Right lung (tissue), 10 donors: ENCODE measurements at places on chromosomes 5 and 9. TPM values are rescaled to one million over a fixed set of nuclear protein-coding genes. Genes with fewer than 3 reads are reported as not detected.

DNA sequence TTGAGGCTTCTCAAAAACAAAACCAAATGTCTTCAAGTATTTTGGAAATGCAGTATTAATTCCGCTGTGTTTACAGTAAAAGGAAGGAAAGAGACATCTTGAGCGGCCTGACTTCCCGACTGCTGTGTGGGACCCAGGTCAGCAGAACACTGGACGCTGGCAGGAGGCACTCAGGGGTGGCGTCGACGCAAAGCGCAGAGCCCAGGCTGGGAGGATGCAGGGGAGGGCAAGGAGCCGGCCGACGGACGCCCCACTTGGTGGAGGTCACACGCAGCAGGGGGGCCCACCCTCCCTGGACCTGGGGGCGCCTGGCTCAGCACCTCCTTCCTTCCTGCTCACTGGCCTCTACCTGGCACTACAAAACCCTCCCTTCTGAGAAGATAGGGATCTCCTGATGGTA is 19.7 kb downstream of the SLC12A7 start:
- no peak for DNase-seq

- DNase-seq: no peak
Measured at GRCh38 chr5:123091298-123092222, 2.5 kb downstream of the PRDM6 start.

GRCh38 chr9:108626743-108627142 is 229.0 kb downstream of the ACTL7B start:
- no peak for DNase-seq

- no peak for DNase-seq
Measured at GRCh38 chr9:104970271-104970987, 42.5 kb upstream of the ABCA1 start.

DNA sequence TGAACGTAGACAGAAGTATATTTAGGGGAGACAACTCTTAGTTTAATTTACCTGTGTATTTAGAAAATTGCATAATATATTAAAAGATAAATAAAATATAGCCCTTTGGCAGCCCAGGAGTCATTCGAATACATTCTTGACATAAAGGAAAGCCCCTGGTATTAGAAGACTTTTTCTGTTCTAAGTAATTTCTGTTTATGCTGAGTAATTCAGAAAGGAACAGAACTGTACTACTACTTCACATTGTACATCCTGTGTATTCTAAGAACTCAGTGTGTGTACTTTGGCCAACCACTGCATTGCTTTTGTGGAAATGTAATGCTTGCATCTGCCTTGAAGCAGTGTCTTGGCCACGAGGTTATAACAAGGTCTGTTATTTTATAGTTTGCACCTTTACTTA is 136.4 kb downstream of the KDM4C start:
- no peak for DNase-seq

- DNase-seq: no peak
Measured at GRCh38 chr9:133116346-133117231, 4.5 kb downstream of the RALGDS start.

DNA sequence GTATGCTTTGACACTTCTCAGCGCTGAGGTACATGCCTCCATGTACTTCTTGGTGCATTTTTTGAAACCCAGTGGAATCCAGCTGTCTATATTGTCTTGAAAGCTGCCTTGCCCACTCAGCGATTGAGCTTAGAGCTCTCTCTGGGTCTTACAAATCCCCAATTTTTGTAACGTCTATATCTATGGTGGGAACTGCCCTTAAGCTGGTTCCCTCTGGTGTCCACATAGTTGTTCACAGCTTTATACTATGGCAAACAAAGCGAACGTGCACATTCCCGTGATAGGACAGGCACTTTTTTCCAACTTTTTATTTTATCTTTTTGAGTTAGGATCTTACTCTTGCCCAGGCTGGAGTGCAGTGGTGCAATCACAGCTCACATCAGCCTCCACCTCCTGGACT is 20.9 kb downstream of the CDHR2 start:
- DNase-seq: no peak

- DNase-seq: peak; percentile 8
Measured at GRCh38 chr5:6328173-6328572, 50.2 kb downstream of the MED10 start.

GRCh38 chr5:77957516-77957915 is 181.4 kb upstream of the TBCA start:
- no peak for DNase-seq

GRCh38 chr5:80254767-80255430 is 949 bp downstream of the SERINC5 start:
- peak; percentile 33 for DNase-seq

- DNase-seq: no peak
Measured at GRCh38 chr9:3969590-3970260, 330.1 kb downstream of the GLIS3 start.

DNA sequence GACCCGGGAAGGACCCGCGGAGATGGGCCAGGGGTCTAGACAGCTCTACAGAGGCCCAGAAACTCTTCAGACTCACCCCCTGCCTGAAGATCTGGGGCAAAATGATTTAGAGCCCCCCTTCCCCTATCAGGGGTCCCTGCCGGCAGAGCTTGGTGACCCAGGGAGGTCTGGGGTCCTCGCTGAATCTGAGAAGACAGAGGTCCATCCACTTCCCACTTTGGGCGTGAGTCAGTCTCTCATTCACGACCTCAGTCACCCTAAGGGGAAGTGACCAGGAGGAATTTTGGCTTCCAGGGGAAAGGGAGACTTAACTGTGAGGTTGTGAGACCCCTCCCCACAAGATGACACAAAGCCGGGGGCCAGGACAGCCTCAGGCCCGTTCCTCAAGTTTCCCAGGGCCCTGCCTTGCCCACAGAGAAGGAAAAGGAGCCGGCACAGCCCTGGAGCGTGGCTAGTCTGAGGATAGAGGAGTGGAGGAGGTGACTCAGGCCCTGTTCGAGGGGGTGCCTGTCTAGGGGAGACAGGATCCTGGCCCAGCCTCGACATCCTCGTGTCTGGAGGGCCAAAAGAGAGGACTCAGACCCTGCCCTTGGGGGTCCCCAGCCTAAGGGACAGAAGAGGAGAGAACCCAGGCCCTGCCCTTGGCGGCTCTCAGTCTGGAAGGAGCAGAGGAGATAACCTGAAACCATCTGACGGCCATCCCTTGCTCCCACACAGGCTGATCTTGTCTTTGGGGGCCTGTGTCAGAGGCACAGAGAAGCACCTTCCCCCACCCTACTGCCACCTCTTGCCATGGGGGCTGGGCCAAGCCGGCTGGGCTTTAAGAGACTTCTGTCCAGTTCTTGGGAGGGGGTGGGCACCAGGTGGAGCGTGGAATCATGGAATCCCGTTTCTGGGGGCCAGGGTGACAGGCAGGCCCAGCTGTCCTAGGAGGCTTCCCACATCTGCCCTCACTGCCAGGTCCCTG is 889 bp downstream of the PDLIM4 start:
- no peak for DNase-seq

DNA sequence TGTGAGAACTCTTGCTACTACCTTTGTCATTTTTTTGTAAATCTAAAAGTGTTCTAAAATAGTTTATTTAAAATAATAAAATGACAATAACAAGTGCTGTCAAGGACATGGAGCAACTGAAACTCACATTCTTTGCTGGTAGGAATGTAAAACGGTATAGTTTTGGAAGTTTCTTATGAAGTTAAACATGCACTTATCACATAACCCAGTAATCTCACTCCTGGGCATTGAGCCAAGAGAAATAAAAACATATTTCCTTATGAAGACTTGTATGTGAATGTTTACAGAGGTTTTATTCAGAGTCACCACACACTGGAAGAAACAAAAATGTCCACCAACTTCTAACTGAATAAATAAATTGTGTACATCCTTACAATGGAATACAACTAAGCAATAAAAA is 46.0 kb upstream of the COL15A1 start:
- no peak for DNase-seq

GRCh38 chr5:40309851-40310250 is 369.9 kb upstream of the PTGER4 start:
- no peak for DNase-seq

- DNase-seq: no peak
Measured at GRCh38 chr5:150522504-150523414, 14.8 kb downstream of the NDST1 start.

DNA sequence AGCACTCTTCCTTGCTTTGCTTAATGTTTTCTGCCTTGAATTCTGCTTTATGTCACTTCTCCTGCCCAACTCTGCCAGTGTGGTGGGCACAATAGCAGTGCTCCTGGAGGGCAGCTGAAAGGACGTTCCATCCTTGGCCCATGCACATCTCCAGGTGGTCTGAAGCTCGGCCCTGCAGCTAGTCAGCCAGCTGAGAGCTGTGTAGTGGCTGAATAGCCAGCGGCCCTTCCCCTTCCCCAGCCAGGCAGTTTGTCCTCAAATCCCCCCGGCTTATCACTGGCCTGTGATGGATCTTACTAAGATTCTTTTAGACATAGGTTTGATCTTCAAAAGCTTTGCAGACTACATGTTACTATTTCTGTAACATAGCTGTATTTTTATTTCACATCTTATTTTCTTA is 42.7 kb upstream of the ANGPTL2 start:
- no peak for DNase-seq

- DNase-seq: no peak
Measured at GRCh38 chr5:143562935-143563334, 159.4 kb upstream of the NR3C1 start.

- no peak for DNase-seq
Measured at GRCh38 chr5:68305223-68305870, 89.8 kb downstream of the PIK3R1 start.

GRCh38 chr9:89798547-89799120 is 193.8 kb downstream of the GADD45G start:
- DNase-seq: no peak

C9orf153 gene
- 0.66 TPM for polyA plus RNA-seq

FOXD4L6 gene
- 0.23 TPM for polyA plus RNA-seq

CENPK gene
- 96.8 TPM for polyA plus RNA-seq

C5orf52 gene
- polyA plus RNA-seq: not detected

HRCT1 gene
- 0.58 TPM for polyA plus RNA-seq

RORB gene
- polyA plus RNA-seq: 0.06 TPM

SPATA31E1 gene
- not detected for polyA plus RNA-seq

IRX4 gene
- not detected for polyA plus RNA-seq

LRRC70 gene
- 9.0 TPM for polyA plus RNA-seq
